ENCODE measurements at places on chromosomes 11 and 22. TPM values are rescaled to one million over a fixed set of nuclear protein-coding genes. Genes with fewer than 3 reads are reported as not detected.

GRCh38 chr22:37062376-37062675, 10.8 kb downstream of the KCTD17 start:
- no peaks in the 10 kb centered on the region for H3K4me1 ChIP-seq
- no peak overlapping the region for H3K4me3 ChIP-seq

DNA sequence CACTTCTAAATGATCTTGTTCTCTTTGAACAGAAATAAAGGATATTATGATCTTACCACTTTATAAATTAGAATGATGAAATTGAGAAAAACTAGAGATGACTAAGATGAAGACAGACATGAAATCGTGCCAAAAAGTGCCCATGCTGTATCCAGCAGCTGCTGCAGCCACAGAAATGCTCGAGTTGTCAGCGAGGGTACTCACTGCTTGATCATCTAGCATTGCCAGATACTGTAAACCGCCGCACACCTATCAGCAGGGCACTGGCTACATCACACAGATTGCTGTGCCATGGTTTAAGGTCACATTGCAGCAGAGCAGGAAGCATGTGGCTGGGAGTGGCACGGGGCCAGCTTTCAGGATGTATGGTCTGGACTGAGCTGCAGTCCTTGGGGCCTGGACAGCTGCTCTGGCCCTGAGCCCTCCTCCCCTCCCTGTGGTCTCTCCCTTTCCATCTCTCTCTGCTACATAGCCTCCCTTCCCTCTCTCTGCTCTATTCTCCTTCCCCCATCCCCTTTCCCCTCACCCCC, 51.0 kb upstream of the SEPTIN5 start:
- peak; percentile 80 for DNase-seq
- H3K4me3 ChIP-seq = no peak overlapping the region
- H3K27me3 ChIP-seq = no peaks in the 10 kb centered on the region
- H3K36me3 ChIP-seq = no peaks in the 10 kb centered on the region
- peaks cover 33% of the 10 kb centered on the region for H3K4me1 ChIP-seq

- no peak overlapping the region for H3K27ac ChIP-seq
- DNase-seq = no peak
- H3K36me3 ChIP-seq = no peaks in the 10 kb centered on the region
- no peak overlapping the region for H3K4me3 ChIP-seq
- peaks cover 7% of the 10 kb centered on the region for H3K4me1 ChIP-seq
- H3K27me3 ChIP-seq = no peaks in the 10 kb centered on the region
Observed at GRCh38 chr11:114386131-114386530, 14.2 kb downstream of the C11orf71 start.

DNA sequence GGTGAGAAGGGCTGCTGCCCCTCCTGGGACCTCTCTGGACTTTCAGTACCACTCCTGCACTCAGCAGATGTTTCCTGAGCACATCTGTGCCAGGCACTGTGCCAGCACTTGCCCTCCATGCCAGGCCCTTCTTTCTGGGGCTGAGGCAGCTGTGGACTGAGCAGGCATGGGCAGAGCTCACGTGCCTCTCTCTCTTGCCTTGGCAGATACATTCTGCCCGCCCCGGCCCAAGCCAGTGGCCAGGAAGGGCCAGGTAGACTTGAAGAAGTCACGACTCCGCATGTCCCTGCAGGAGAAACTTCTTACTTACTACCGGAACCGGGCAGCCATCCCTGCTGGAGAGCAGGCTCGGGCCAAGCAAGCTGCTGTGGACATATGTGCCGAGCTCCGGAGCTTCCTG, 8.3 kb upstream of the ATF4 start:
- no peak for DNase-seq
- H3K27me3 ChIP-seq = no peaks in the 10 kb centered on the region
- H3K4me1 ChIP-seq = peaks cover 21% of the 10 kb centered on the region

- no peak for DNase-seq
- no peak overlapping the region for H3K27ac ChIP-seq
- H3K27me3 ChIP-seq = no peaks in the 10 kb centered on the region
- no peaks in the 10 kb centered on the region for H3K36me3 ChIP-seq
- H3K4me3 ChIP-seq = no peak overlapping the region
Observed at GRCh38 chr11:14764579-14765527, 121.2 kb downstream of the PDE3B start.

The MRGPRX4 gene
- not detected for total RNA-seq

DNA sequence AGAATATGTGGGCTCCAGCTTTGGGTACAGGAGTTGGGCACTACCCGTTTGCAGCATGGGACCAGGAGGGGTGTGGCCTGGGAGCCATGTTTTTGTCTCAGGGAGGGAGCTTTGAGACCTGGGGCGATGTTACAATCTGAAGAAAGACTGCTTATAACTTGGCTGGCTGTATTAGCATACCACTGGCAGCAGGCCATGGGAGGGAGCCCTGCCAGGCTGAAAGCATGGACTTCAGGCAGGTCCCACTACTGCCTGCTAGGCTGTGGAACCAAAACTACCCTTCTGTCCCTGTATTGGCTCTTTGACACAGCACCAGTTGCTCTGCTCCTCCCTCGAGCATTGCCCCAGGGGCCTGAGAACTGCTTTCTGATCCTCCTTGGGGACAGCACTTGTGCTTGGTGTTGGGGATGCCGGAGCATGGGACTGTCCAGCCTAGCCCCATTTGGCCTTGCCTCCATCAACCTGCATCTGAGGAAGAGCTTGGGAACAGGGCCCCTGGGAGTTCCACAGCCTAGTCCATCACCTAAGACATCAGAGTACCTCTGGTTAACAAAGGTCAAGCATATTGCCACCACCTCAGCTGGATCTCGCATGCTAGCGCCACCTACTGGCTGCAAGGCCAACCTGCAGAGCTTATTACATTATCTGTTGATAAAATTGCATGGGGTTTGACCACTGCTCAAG, 217.4 kb downstream of the SBF2 start:
- H3K27ac ChIP-seq = no peak overlapping the region
- peak; percentile 75 for DNase-seq
- no peaks in the 10 kb centered on the region for H3K27me3 ChIP-seq

DNA sequence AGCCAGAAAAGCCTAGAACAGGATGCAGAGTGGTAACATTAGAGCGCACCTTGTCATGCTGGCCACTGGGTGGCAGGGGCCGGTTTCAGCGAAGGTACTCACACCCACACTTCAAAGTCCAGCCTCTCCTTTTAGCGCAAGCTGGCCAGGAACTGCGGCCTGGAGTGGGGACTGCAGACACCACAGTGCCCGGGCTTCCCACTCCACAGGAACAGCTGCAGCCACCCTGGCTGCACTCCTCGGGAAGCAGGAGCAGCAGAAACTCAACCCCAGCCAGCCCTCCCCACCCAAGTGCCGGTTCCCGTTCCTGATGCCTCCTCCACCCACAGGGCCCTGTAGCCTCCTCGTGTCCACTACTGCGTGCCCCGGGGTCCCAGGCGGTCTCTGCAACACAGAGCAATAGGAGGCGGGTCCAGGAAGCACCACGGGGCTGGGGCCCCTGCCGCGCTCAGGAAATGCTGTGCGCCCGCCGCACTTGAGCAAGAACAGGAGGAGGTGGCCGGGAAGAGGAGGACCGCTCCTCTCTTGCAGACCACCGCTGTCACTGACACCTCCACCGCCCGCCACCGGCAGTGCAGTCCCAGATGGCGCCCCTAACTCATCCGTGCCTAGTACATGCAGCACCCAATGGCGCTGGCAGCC, 2.2 kb downstream of the RFPL2 start:
- DNase-seq = peak; percentile 26
- peak overlapping the region; percentile 53 for H3K4me3 ChIP-seq
- peaks cover 75% of the 10 kb centered on the region for H3K27me3 ChIP-seq
- peaks cover 12% of the 10 kb centered on the region for H3K4me1 ChIP-seq

The MUC6 gene
- not detected for total RNA-seq

The FOLH1 gene
- not detected for total RNA-seq

- H3K4me1 ChIP-seq = peaks cover 36% of the 10 kb centered on the region
- no peaks in the 10 kb centered on the region for H3K36me3 ChIP-seq
- peak overlapping the region; percentile 88 for H3K27ac ChIP-seq
- DNase-seq = peak; percentile 41
- H3K27me3 ChIP-seq = peaks cover 7% of the 10 kb centered on the region
- H3K4me3 ChIP-seq = peak overlapping the region; percentile 77
Observed at GRCh38 chr22:24952837-24953383, 394 bp downstream of the KIAA1671 start.

DNA sequence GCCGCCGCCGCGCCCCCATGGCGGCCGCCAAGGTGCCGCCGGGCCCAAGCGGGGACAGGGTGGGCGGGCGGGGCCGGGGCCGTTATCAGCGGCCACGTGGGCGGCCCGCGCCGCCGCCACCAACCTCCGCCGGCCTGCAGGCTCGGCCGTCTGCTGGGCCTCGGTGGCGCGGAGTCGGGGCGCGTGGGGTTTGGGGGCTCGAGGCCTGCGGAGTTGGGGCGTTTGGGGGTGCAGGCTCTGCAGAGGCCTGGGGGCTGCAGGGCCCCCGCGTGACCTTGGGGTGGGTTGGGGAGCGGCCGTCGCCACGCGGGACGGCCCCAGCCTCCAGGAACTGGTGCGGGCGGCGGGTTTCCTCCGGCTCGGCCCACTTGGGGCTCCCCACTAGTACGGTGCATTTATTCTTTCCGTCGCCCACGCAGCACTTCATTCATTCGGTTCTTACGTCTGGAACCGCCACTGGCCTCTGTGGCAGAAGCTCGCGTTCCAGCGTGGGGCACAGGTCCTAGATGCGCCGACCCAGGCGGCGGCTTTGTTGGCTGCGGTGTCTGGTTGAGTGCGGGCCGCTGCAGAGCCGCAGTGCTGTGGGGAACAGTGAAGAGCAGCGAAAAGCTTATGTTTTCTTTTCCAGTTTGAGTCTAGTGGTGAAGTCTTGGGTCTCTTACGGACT, 740 bp upstream of the TRMT2A start:
- H3K27me3 ChIP-seq = no peaks in the 10 kb centered on the region
- DNase-seq = peak; percentile 30
- peak overlapping the region; percentile 91 for H3K27ac ChIP-seq
- H3K4me3 ChIP-seq = peak overlapping the region; percentile 79
- H3K36me3 ChIP-seq = peaks cover 62% of the 10 kb centered on the region
- peaks cover 51% of the 10 kb centered on the region for H3K4me1 ChIP-seq

DNA sequence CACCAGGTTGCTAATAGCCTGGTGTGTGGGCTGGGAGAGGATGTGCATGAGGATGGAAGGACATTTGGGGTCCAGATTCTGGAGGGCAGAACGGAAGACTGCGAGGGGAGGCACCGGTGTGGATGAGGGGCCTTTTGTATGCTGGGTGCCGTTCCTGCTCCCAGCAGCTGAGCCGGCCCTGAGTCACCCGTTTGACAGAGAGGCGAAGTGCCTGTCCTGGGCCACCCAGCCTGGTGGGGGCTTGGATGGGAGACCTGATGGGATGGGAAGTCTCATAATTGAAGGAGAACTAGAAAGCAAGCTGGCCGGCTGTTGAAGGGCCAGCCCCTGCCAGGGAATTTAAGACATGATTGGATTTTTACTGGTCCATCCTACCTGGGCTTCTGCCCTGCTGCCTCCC, 10.8 kb downstream of the CACNA1I start:
- no peak overlapping the region for H3K27ac ChIP-seq
- no peak overlapping the region for H3K4me3 ChIP-seq
- H3K36me3 ChIP-seq = no peaks in the 10 kb centered on the region
- no peaks in the 10 kb centered on the region for H3K4me1 ChIP-seq
- H3K27me3 ChIP-seq = peaks cover 62% of the 10 kb centered on the region

GRCh38 chr22:19039796-19040280, 82.4 kb downstream of the DGCR2 start:
- H3K36me3 ChIP-seq = peaks cover 74% of the 10 kb centered on the region
- H3K27me3 ChIP-seq = no peaks in the 10 kb centered on the region
- peaks cover 6% of the 10 kb centered on the region for H3K4me1 ChIP-seq
- no peak overlapping the region for H3K27ac ChIP-seq
- no peak for DNase-seq
- H3K4me3 ChIP-seq = no peak overlapping the region

GRCh38 chr11:10900681-10901415, 43.0 kb upstream of the ZBED5 start:
- peak overlapping the region; percentile 96 for H3K27ac ChIP-seq
- no peak overlapping the region for H3K4me3 ChIP-seq
- no peaks in the 10 kb centered on the region for H3K36me3 ChIP-seq
- peaks cover 53% of the 10 kb centered on the region for H3K4me1 ChIP-seq

DNA sequence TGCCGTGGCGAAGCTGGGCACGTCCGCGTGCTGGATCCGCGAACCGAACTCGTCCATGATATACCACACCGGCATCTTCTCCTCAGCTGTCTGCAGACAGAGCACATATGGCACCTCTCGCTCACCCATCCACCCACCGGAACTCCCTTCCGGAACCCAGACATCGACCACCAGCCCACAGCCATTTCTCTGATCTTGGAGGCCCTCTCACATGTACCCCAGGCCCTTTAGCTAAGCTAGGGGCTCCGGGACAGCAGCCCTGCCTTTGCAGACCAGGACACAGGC, 7.1 kb downstream of the TTLL12 start:
- no peak for DNase-seq
- no peaks in the 10 kb centered on the region for H3K27me3 ChIP-seq
- H3K27ac ChIP-seq = no peak overlapping the region
- H3K4me1 ChIP-seq = peaks cover 4% of the 10 kb centered on the region
- H3K4me3 ChIP-seq = no peak overlapping the region

- peak overlapping the region; percentile 50 for H3K27ac ChIP-seq
- H3K4me3 ChIP-seq = no peak overlapping the region
- H3K36me3 ChIP-seq = no peaks in the 10 kb centered on the region
- H3K27me3 ChIP-seq = no peaks in the 10 kb centered on the region
- DNase-seq = no peak
Observed at GRCh38 chr22:40982482-40983385, 31.6 kb downstream of the RBX1 start.
